ENCODE measurements at places on chromosomes 1 and 21.

GRCh38 chr1:91012196-91012595 lies 9.6 kb downstream of the ZNF644 start:
- DNase-seq: peak; percentile 48

DNA sequence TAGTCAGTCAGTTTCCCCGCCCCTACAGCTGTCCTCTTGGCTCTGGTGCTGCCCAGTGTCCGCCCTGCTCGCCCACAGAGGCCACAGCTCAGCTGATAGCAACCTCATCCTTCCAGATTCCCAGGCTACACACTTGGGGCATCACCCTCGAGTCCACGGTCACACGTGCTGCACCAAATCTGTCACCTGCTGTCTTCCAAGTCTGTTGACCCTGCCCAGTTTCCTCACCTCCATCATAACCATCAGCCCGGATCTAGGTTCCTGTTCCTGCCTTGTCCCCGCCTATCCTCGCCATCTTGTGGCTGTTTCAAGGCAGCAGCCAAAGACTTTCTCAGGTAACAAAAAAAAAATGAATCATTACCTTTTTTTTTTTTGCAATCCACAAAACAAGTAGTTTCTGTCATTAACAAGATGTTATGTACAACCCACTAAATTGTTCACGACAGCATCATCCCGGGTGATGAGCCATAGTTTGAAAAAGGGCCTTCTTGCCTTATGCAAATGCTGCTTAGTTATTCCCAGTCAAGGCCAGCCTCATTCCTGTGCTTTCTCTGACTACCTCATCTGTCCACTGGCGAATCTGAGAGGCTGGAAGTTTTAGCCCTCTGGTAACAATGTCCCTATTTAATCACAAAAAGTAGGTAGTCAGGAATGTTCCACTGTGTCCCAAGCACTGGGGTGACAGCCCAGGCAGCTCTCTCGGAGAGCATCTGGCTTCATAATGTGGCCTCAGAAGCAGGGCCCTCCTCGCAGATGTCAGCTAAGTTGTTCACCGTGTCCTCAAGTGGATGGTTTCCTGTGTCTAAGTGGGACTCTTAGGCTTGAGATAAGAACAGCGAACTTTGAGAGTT lies 4.9 kb upstream of the MIIP start:
- DNase-seq: peak; percentile 65

GRCh38 chr21:45016406-45017038 lies 57.9 kb upstream of the ADARB1 start:
- DNase-seq: no peak

GRCh38 chr1:26686795-26687194 lies 9.0 kb upstream of the ARID1A start:
- DNase-seq: peak; percentile 54

DNA sequence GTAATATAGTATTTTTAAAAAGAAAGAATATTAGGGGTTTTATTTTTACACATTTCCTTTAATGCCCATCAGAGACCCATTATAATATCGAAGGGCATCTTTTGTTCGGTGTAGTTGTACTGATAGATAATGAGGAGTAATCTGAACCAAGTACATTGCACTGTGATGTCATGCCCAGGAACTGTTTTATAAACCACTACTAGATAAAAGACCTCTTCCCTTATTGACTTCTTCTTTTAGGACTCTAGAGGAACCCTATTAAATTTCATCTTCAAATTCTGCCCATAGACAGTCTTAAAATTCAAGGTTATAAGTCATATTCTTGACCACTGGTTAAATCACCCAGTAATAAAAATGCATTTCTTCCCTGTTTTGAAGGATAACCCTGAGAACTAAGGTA lies 206.5 kb downstream of the NRIP1 start:
- no peak for DNase-seq

DNA sequence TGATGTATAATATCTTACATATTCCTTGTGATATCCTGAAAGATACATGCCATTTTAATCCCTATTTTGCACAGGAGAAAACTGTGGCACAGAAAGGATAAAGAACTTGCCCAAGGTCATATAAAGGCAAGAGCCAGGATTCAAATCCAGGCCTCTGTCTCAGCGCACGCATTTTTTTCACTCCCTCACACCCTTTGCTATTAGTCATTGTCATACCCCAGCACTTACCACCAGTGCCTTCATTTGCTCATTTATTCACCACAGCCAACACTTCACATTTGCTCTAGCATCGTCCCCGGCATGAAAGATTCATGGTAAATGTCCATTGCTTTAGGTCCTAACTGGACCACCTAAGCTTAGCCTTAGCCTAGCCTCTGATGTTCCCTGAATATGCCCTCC lies 14.2 kb downstream of the ALX3 start:
- no peak for DNase-seq

DNA sequence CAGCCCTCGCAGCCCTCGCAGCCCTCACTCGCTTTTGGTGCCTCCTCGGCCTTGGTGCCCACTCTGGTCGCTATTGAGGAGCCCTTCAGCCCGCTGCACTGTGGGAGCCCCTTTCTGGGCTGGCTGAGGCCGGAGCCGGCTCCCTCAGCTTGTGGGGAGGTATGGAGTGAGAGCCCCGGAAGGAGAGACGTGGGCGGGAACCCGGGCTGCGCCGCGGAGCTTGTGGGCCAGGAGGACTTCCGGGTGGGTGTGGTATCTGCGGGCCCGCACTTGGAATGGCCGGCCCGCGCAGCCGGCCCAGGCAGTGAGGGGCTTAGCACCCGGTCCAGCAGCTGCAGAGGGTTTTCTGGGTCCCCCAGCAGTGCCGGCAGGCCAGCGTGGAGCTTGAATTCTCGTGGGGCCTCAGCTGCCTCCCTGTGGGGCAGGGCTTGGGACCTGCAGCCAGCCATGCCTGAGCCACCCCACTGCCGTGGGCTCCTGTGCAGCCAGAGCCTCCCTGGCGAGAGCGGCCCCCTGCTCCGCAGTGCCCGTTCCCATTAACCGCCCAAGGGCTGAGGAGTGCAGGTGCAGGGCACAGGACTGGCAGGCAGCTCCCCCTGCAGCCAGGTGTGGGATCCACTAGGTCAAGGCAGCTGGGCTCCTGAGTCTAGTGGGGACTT lies 9.9 kb upstream of the CFHR2 start:
- peak; percentile 42 for DNase-seq

DNA sequence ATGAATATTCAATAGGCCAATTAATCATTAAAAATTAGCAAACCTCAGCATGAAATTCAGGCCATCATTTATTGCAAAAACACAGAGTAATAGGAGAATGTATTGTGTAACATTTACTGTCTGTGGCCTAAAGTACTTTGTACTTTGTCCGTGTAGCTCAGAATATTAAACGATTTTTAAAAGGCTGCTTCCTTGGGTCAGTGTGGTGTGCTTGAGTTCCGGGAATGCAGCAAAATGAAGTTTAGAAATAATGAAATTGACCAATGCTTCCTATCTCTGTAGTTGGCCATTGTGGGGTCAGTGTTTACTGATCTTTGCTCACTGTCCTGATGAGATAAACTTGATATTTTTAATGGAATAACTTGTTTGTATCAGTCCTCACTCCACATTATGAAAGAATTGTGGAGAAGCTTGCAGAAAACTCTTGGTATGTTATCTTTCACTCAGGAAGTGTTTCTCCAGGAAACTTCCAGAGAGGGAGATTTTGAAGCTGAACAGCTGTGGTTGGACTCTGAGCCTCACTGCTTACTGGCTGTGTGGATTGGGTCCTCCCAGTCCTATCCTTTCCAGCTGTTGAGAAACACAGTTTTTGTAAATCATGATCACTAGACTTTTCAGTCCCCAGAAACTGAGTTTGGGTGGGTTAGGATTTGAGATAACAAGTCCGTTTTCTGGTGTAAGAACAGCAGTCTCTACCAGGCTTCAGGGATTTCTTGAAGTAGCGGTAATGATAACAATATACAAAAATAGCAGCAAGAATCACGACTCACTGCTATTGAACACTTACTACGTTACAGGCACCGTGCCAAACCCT lies 19.2 kb upstream of the MTARC1 start:
- no peak for DNase-seq

All from GM23338 (cell line).